ENCODE measurements at places on chromosomes 2 and 18.

DNA sequence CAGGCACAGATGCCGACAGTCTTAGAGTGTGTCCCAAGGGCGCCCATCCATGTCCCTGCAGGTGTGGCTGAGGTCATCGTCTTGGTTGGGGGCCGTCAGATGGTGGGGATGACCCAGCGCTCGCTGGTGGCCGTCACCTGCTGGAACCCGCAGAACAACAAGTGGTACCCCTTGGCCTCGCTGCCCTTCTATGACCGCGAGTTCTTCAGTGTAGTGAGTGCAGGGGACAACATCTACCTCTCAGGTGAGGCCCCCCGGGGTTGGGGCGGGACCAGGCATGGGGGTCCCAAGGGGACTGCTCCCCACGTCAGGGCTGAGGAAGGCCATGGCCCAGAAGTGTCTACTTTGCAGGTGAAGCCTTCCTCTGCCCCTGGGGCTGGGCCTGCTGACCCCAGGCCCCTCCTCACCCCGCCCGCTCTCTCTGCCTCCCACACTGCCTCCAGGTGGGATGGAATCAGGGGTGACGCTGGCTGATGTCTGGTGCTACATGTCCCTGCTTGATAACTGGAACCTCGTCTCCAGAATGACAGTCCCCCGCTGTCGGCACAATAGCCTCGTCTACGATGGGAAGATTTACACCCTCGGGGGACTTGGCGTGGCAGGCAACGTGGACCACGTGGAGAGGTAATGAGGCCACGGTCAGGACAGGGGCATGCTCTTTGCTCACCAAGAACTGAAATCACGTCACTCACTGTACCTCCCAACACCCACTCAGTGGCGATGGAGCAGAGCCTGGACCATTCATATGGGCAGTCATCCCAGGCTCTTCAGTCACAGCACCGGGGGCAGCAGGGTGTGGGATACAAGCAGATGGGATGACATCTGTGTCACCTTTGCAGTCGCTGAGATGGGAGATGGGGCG lies 230.8 kb downstream of the ATAD2B start:
- DNase-seq: no peak

GRCh38 chr2:190862571-190862991 lies 18.0 kb upstream of the GLS start:
- DNase-seq: no peak

- no peak for DNase-seq
These were observed 85.8 kb upstream of the TTN start for GRCh38 chr2:178892751-178893625.

DNA sequence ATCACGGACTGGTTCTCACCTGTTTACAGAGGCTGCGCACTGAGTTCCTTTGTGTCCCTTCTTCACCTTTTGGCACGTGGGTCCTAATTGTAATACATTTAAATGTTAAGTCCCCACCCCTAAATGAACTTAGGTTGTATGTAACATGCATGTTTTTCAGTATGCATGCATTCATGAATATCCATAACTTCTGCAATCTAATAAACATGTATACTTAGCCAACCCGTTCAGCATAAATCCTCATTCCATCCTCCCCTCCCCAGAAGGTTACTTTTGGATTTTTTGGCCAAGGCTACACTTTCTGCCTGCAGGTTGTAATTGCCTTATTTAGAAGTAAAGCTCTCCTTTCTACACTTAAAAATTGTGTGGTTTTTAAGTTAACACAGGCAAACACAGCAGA lies 314.7 kb downstream of the SUCLG1 start:
- DNase-seq: no peak

DNA sequence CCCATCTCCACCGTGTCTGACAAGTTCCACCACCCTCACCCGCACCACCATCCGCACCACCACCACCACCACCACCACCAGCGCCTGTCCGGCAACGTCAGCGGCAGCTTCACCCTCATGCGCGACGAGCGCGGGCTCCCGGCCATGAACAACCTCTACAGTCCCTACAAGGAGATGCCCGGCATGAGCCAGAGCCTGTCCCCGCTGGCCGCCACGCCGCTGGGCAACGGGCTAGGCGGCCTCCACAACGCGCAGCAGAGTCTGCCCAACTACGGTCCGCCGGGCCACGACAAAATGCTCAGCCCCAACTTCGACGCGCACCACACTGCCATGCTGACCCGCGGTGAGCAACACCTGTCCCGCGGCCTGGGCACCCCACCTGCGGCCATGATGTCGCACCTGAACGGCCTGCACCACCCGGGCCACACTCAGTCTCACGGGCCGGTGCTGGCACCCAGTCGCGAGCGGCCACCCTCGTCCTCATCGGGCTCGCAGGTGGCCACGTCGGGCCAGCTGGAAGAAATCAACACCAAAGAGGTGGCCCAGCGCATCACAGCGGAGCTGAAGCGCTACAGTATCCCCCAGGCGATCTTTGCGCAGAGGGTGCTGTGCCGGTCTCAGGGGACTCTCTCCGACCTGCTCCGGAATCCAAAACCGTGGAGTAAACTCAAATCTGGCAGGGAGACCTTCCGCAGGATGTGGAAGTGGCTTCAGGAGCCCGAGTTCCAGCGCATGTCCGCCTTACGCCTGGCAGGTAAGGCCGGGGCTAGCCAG lies 1.2 kb downstream of the ONECUT2 start:
- DNase-seq: no peak

DNA sequence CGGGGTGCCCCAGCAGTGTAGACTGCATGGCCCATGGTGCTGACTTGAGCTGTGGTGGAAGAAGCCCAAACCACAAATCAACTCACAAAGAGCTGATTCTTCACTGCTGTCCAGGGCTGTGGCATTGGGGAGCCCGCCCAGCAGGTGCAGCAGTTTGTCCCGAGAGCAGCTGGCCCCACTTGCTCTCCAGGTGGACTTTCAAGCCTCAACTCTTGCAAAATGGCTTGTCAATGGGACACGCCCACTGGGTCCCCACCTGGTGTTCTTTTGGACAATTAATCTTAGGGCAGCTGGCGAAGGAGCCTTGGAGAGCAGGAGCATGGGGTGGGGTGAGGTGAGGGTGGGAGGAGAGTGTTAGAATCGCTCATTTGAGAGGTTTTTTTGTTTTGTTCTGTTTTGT lies 117.9 kb downstream of the MYCN start:
- DNase-seq: no peak

- DNase-seq: peak; percentile 55
These were observed 32.2 kb downstream of the IKZF2 start for GRCh38 chr2:213119061-213119809.

- DNase-seq: no peak
These were observed 829 bp downstream of the ACVR1C start for GRCh38 chr2:157627594-157628476.

DNA sequence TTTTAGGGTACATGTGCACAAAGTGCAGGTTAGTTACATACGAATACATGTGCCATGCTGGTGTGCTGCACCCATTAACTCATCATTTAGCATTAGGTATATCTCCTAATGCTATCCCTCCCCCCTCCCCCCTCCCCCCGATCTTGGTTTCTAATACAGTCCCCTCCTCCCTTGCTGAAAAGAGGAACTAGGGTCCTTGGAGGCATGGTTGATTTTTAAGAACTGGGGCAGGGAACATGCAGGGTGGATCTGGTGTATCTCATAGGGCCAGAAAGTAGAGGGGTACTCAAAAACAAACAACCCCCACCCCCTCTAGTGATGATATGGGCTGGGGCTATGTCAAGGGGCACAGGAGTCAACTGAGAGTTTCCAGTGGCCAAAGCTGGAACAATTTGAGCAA lies 153.4 kb downstream of the UBR3 start:
- no peak for DNase-seq

DNA sequence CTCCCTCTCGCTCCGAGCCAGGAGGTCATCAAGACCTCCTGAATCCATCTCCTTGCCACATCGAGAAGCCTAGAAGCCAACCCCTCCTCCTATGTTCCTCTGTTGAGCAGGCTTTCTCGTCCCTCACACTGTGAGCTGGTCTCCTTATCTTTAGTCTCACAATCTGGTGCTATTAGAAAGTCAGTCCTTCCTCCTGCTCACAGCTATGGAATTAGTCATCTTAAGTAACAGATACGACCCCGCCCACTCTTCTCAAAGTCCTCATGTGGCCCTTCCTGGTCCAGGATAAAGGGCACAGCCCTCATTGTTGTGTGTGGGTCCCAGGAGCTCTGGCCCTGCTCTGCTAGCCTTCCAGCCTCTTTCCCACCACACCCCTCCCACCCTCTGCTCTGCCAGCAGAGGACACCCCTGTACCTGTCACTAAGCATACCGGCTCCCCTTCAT lies 41.4 kb upstream of the TRIB2 start:
- no peak for DNase-seq

DNA sequence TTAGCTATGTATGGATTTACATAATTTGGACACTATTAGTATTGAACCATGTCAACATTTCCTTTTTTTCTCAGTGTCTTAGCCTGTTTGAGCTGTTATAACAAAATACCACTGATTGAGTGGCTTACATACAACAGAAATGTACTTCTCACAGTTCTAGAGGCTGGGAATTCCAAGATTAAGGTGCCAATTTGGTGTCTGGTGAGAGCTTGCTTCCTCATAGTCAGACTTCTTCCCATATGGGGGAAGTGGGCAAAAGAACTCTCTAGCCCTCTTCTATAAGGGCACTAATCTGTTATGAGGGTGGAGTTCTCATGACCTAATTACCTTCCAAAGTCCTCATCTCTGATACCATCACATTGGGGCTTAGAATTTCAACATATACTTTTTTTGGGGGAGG lies 12.6 kb downstream of the ZNF804A start:
- no peak for DNase-seq

- DNase-seq: no peak
These were observed 499.4 kb downstream of the GALR1 start for GRCh38 chr18:77749089-77749488.

- no peak for DNase-seq
These were observed 206.3 kb upstream of the GULP1 start for GRCh38 chr2:188085421-188085820.

GRCh38 chr2:24169023-24169422 lies 5.8 kb upstream of the FAM228A start:
- DNase-seq: no peak

- DNase-seq: no peak
These were observed 143.7 kb upstream of the CDH7 start for GRCh38 chr18:65607161-65607560.

DNA sequence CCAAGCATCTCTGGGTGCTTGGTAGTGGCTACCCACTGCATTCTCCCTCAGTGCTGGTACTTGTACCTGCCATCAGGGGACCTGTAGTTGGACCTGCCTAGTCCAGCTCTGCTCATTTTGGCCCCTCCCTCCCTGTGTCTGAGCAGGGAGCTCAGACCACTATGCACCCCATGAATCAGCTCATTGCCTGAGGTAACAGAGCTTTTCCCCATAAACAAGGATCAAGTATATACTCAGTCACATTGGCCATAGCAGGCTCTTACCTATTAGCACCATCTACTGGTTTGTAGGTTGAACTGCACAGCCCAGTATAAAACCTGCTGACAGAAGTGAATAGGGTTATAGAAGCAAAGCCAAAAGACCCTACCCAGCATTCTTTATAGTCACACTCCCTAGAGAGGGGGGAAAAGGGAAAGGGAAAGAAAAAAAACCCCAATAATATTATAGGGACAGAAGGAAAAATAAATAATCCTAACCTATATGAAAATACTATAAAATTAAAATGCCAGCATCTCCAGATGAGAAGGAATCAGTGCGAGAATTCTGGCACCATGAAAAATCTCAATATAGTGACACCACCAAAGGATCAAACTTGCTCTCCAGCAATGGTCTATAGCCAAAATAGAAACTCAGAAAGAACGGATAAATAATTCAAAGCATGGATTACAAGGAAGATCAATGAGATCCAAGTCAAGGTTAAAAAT lies 6.9 kb upstream of the FLACC1 start:
- peak; percentile 18 for DNase-seq

- no peak for DNase-seq
These were observed 76.5 kb upstream of the B3GNT2 start for GRCh38 chr2:62119311-62119974.

DNA sequence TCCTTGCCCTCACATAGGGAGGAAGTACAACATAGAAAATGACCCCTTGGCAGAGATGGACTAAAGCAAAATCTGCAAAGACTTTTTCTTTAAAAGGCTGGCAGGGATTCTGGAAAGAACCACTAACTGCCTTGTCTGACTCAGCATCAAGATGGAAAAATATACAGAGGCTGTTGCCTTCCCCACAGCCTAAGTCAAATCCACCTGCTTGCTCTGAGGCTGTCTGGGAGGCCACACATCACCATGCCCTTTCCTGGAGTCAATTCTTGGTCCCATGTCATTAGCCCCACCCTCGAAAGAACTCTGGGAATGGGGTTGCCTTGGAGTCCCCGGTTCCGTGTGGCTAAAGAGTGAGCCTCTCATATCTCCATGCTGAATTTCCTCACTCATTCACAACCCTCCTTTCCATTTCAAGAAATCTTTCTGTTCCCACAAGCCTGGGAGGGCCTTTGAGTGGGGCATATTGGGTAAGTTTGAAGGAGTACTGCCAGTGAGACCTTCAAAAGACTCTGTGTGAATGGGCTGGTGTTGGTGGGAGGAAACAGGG lies 39.4 kb downstream of the BMP10 start:
- DNase-seq: no peak

DNA sequence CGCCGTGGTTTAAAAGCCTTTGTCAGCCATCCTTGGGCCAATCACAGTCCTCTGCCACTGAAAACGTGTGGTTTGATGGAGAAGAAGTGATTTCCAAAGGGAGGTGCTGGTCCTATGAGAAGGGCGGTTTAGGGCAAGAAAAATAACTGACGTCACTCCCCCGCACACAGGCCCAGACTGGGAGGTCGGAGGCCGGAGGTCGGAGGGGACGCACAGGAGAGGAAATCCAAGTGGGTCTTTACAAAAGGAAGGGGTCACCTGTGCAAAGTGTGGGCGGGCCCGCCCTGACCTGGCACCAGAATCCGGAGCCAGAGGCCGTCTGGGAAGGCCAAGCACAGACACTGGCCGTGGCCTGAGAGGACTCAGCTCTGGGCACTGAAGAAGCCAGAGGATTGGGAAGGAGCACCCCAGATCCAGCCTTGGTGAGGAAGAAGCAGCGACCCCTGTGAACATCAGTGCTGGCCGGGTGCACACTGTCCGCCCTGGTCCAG lies 18.0 kb upstream of the KCNG2 start:
- no peak for DNase-seq

DNA sequence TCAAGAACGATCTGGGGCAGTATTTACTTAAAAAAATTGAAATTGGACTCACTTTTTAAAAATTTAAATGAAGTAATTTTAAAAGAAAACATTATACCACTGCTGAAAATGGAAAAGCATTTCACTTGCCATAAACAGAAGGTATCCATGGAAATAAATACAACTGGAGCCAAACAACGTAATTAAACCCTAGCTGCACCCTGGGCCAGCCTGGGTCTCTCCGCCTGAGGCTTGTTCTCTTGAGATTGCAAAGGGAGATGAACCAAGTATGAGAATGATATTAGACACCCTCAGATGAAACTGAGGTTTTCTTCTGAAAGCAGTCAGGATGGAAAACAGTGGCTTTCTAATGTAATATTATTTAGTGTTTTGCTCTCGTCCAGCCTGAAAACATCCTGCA lies 264.4 kb downstream of the KCNE4 start:
- DNase-seq: no peak

DNA sequence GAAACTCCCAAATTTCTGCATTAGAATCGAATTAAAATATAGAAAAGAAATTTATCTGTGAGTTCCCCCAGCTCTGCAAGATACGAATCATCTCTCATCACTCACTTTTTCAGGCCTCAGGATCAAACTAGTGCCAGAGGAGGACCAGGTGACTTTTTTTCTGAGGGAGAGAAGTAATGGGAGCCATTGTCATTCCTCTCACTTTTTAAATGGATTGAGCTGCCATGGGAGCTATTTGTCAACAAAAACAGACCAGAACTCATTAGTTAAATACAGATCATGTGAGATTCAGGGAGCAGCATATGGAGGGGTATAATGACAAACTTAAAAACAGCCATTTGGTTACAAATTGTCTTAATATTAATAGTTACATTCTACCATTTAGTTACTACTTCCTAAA lies 594.4 kb downstream of the DPP10 start:
- DNase-seq: no peak
